Inflammatory macrophage (primary cell): ENCODE measurements at places on chromosomes 12 and 14.

DNA sequence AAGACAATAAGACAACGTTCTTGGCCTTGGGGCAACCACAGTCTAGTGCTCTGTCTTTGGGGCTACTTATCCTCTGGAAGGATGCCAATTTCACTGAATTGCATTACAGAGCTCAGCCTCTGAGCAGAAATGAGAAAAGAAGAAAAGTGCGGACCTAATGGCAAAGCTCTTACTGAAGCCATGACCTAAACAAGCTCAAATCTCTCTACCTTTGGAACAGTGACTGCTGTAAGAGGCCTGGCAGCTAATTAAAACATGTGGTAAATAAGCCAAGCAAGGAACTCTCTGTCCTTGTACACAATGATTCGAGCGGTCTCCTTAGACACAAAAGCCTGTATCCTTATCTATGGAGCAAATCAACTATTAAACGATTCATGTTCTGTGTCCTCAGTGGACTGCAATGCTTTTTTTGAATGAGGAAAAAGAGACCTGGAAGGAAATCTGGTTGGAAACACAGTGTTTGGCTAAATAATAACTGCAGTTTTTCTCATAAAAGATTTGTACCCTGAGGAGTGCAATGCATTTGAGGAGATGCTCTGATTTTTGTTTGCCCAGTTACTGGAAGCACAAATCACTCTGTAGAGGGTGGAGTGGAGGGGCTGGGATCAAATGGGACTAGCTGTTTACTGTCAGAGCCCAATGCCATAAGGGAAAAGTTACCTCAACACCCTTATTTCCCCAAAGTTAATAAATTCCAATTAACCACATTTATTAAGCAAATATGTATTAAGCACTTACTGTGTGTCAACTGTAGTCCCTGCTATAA lies 113.9 kb downstream of the NDUFA12 start:
- DNase-seq: no peak

- peak; percentile 25 for DNase-seq
These were observed 24.3 kb downstream of the SYNDIG1L start for GRCh38 chr14:74401504-74402241.

DNA sequence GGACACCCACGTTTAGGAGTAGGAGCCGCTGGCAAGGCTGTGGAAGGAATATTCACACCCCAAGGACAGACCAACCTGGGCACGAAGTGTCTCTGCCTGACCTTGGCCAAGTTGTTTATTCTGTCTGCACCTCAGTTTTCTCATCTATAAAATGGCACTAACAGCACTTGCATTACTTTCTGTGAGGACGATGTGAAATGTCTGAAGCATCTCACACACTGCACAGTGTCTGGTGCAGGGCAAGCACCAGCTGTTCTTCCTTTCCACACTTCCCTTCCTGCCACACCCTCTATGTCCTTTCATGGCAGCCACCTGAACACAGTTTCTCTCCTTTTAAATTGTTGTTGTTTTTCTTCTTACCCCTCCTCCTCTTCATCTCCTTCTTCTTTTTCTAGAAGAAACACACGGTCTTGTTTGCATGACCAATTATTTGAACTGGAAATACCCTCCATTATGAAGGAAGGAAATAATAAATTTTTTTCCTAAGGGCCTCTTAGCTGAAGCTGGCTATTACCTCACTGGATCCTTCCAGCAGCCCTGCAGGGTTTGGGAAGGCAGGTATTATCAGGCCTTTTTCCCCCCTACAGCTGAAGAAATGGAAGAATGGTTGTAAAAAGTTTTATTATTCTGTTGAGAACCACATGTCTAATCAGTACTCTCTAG lies 42.9 kb upstream of the ATP23 start:
- no peak for DNase-seq

DNA sequence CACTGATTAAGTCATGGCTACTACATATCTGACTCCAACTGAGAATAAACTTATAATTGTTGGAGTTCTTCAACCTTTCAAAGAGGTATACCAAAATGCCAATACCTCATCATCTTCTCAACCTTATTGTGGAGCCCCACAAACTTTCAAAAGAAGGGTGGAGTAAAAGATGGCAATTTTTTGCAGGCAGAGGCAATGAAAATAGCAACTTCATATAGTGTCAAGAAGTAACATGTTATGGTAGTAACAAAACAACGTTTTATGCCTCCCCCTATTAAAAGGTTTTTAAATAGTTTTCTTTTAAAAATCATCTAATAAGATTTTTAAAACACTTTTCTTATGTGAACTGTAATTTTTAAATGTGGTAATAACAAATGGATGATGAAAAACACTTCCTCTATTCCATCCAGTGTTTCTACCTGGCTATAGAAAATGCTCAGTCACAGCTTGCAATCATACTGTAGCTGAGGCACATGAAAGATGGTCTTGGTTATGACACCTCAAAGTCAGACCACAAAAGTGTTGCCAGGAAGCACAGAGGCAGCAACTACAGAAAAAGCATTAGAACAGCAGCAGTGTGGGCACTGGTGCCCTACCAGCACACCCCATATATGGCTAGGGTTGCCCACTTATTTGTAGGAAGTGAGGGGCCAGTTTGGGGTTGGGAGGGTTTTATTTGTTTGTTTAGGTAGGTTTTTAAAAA lies 7.0 kb downstream of the PPP1R12A start:
- peak; percentile 19 for DNase-seq

- peak; percentile 76 for DNase-seq
These were observed 112.7 kb downstream of the NCOR2 start for GRCh38 chr12:124454735-124455134.

DNA sequence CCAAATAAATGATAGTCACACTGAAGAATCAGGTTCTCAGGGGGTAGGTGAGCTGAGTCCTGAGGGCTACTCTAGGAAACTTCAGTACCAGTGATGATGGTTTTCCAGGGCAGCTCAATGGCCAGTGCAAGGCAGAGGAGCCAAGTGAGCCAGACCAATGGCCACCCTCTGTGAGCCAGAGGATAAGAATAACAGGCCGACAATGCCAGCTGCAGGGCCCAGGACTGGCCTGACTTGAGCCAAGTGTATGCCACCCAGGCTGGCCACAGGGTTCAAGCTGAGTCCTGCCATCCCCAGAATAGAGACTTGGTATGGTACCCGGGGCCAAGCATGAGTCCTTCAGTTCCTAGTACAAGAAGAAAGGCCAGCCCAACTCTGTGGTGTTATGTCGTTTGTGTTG lies 355.5 kb downstream of the DPF3 start:
- DNase-seq: no peak

GRCh38 chr14:38882533-38882932 lies 220.5 kb downstream of the SEC23A start:
- no peak for DNase-seq

- no peak for DNase-seq
These were observed 213.3 kb upstream of the CLEC14A start for GRCh38 chr14:38469156-38469555.

DNA sequence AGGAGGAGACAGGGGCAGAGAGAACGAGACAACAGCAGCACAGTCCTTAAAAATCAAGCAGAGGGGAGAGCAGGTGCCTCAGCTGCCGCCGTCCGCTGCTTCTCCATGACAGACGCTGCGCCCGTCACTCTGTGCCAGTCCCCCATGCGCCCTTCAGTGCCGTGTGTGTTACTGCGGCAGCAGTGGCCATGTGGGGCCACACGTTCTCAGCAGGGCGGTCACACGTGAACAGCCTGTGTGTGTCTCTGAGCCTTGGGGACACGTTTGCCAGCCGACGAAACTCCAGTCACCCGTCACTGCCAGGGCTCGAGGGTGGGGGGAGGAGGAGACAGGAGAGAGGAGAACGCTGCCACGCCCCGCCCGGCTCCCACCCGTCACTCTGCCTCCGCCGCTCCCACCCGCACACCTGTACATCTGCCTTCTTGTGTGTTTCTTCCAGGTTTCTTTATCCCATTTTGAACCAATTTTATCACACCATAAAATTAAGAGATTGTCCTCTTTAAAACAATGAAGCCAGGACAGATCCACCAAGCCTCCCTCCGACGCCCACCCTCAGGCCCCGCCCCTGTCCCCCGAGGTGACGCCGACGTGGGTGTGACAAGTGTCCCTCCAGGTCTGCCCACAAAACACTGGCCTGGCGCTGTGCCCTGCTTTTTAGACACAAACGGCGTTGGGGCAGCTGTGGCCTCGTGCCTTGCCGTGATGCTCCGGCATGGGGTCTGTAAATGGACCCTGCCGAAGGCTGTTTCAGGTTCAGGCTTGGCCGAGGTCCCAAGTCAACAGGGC lies 58.2 kb downstream of the GALNT9 start:
- DNase-seq: no peak

- no peak for DNase-seq
These were observed 105.3 kb downstream of the GRIP1 start for GRCh38 chr12:66573605-66574004.

- DNase-seq: no peak
These were observed 46.4 kb upstream of the SYT10 start for GRCh38 chr12:33486058-33486457.

GRCh38 chr12:77795699-77796098 lies 35.0 kb upstream of the NAV3 start:
- no peak for DNase-seq

GRCh38 chr14:58119381-58119780 lies 32.6 kb downstream of the ARMH4 start:
- DNase-seq: no peak

GRCh38 chr14:60204104-60204842 lies 39.1 kb upstream of the DHRS7 start:
- DNase-seq: no peak

DNA sequence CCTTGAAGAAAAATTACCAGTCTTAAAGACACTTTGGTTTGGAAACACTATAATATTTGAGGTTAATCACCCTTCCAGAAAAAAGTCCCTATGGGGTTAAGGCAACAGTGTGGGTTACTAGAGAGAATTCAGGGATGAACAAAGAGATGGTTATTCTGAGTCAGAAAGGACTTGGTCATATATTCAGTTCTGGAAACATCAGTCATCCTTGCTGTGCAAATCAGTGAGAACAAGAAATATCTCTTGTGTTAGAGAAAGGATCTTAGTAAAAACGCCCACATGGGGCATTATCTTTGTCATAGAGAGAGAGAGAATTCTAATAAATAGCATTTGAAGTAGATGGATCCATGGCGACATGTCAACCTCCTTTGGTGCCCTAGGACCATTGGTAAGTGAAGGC lies 59.4 kb upstream of the E2F7 start:
- DNase-seq: no peak

DNA sequence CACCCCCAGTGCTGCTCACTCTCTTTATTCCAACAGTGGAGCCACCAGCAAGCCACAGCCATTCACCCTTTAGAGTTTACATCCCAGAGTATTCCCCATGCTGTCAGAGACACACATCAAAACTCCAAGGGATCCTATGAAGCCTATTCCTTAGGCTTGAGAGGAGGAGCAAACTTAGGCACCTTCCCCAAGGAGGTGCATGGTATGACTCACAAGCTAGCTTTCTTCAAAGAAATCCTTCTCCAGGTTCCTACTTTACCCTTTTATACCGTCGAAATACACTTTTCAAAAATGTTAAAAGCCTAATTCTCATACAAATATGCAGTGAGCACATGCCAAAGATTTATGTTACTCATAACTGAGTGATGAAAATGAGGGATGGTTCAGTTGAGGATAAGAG lies 175.4 kb downstream of the ETNK1 start:
- DNase-seq: no peak

DNA sequence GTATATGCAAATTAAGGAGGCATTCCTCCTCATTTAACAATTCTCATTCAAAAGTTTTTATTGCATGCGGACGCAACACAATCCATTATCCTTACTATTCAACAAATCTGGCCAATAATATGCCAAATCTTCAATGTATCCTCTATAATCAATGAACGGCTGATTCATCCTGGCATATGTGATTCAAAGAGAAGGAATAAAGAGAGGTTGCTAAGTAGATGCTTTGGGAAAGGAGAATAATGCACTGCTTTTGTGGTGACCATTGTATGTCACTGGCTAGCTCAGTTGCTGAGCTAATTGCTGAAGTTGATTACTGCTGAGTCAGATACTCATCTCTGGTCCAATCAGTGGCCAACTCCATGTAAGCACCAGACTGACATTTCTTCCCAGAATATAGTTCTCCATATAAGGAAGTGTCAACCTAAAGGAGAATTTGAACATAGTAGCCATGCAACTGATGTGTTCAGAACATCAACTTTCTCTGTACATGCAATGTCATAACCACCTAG lies 148.0 kb downstream of the PDZRN4 start:
- DNase-seq: no peak

DNA sequence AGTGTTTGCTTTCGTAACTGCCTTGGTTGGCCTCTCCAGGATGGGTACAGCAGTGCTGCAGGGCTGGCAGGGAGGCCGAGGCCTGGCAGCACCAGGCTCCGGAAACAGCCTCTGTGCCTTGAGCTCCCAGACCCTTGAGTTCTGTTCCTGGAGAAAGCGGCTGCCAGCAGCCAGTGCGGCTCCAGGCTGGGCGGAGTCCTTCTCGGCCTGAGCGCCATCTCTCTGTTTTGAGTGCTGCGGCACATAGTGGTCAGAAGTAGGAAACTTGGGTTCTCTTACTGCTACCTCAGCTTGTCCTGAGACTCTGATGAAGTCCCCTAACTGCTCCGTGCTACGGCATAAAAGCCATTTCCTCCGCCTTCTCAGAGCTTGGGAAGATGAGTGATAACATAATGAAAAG lies 65.9 kb downstream of the KCNA1 start:
- no peak for DNase-seq

DNA sequence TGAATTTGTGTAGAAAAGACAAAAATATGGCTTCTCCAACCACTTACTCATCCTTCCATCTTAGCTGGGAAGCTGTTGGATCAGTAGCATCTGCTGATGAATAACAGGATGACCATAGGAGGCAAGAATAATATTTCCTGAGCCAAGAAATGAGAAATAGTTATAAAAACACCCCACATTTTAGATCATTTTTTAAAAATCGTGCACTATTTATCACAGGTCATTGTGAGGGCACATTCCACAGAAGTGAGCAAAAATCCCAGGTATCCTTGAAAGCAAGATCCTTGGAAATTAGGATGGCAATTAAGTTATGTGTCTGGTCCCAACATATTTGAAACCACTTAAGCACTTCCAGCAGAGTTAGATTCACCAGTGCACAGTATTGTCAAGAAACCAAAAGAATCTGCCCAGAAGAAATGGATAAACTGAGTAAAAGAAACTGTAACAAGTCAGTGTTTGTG lies 8.4 kb downstream of the FAR2 start:
- DNase-seq: no peak
